ENCODE measurements at places on chromosomes 11 and 22. TPM values are rescaled to one million over a fixed set of nuclear protein-coding genes. Genes with fewer than 3 reads are reported as not detected.

- DNase-seq: peak; percentile 54
Observed at GRCh38 chr11:33258631-33259205, 1.5 kb downstream of the HIPK3 start.

- no peak for DNase-seq
Observed at GRCh38 chr11:65434667-65435410, 12.2 kb downstream of the NEAT1 start.

GRCh38 chr11:77171885-77172665 is 44.0 kb downstream of the MYO7A start:
- DNase-seq: no peak

DNA sequence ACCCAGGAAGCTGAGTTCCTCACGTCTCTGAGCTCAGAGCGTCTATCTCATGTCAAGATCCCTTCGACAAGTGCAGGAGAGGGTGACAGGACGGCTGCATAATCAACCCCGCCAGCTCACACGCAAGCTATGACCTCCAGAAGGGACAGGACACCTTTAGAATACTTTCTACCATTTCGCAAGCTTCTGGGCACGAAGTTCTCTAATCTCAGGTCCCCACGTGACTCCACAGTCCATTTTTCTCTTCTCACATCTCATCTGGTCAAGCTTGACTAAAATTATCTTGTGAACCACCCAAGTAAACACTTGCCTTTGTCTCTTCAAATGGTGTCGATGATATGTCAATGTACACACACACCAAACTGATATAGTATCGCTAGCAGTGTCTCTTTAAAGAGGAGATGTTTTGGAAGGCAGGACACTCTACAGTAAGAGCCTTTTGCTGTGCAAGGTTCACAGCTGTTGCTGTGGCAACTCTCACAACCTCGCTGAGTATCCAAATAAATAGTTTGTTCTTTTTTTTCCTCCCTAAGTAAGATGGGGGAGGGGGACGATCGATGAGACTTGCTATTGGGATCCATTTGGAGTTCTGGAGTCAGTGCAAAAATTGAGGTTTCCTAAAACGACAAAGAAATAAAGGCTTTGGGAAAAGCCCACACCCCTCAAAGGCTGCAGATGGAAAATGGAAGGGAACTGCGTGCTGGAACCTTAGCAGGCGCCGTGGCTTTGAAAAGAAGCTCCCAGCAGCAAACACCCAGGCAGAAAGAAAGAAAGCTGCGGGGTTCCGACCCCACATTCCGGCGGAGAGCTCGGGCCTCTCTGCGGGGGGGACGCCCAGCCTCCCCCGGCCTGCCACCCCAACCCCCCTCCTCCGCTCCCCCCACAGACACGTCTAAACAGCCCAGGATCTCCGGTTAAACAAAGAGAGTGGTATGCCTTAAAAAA is 215.4 kb upstream of the UBASH3B start:
- no peak for DNase-seq

DNA sequence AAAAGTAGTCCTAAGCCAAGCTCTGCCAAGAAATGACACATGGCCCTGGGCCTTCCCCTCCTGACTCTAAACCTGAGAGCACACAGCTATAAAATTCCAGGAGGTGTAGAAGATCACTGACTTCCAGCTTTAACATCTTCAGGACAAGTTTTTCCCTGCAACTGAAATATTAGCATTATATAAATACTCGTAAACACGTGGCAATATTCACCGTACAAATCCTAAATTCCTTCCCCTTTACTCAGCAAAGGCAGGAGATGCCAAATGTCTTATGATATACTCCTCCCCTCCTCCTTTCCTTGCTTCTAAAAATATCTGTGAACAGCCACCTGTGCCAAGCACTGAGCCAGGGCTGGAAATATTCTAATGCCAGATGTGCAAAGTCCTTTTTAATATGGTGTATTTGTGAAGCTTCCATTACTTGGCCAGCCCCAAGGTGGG is 194.0 kb downstream of the LARGE1 start:
- DNase-seq: peak; percentile 66

DNA sequence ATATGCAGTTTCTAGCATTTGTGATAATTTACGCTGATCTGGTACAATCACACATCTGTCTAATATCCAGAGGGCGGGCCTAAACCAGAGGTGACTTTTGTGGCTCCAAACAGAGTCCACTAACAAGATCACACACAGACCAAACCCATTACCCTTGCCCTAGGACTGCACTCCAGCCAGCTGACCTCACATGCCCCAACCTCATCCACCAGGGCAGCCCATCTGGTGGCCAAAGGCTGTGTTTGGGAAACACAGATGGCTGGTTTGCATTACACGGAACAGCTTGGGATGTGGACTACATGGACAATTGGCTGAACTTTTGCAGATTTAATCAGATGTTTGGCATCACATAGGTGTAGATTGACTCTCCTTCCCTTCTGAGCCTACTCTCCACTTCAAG is 228.2 kb downstream of the GRIK4 start:
- no peak for DNase-seq

DNA sequence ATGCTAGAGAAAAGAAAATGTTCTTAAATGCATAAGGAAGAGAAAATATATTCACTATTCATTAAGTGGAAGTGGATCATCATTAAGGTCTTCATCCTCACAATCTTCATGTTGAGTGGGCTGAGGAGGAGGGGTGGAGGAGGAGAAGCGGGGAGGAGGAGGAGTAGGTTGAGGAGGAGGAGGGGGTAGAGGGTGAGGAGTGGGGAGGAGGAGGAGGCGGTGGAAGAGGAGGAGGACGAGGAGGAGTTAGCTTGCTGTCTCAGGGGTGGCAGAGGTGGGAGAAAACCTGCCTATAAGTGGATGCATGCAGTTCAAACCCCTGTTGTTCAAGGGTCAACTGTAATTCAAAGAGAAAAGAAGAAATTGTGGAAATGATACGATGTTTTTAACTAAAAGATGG is 71.6 kb downstream of the MYEOV start:
- no peak for DNase-seq

DNA sequence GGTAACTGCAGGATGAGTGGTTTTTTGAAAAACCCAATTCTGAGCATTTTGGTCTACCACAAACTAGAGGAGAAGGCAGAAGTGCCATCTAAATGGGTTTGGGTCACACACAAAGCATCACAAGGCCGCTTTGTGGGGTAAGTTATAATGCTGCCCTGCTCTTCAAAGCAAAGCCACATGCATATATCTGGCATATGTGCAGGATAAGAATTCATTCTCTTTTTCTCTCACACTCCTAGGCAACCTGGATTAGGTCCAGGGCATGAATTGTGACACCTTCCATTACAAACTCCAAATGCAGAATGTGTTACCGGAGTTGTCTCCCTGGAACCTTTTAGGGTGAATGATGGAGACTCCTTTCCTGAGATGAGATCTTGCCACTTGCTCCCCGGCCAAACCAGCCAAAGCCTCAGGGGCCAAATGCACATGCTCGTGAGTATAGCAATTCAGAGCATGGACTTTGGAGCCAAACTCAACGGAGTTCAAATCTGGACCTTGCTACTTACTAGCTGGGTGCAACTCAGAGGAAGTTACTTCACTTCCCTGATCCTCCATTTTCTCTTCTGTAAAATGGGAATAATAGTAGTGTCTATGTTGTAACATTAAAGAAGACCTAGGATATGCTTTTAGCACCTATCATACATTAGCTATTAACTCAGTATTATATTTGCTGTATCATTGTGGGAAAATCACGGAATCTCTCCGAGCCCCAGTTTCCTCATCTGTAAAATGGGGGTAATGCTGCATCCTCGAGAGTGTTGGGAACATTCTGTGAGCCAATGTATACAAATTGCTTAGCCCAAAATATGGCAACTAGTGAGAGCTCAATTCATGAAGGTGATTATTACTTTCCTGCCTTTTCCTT is 96.6 kb downstream of the COMMD9 start:
- no peak for DNase-seq

MS4A4E gene
- total RNA-seq: not detected

CRYBB2 gene
- total RNA-seq: not detected

AP1B1 gene
- total RNA-seq: 33.2 TPM

TCN1 gene
- total RNA-seq: not detected

PAX6 gene
- 0.14 TPM for total RNA-seq

NXPE2 gene
- total RNA-seq: not detected

CD6 gene
- total RNA-seq: not detected

Data from A172 (cell line).